ENCODE measurements at places on chromosomes 11 and 22.

- DNase-seq, result peak; percentile 52
Observed at GRCh38 chr22:42919199-42919598, 62.1 kb upstream of the ARFGAP3 start.

- no peak for DNase-seq
Observed at GRCh38 chr22:36806835-36807234, 10.0 kb downstream of the PVALB start.

- DNase-seq, result no peak
Observed at GRCh38 chr22:26103023-26103422, 66.2 kb upstream of the SEZ6L start.

DNA sequence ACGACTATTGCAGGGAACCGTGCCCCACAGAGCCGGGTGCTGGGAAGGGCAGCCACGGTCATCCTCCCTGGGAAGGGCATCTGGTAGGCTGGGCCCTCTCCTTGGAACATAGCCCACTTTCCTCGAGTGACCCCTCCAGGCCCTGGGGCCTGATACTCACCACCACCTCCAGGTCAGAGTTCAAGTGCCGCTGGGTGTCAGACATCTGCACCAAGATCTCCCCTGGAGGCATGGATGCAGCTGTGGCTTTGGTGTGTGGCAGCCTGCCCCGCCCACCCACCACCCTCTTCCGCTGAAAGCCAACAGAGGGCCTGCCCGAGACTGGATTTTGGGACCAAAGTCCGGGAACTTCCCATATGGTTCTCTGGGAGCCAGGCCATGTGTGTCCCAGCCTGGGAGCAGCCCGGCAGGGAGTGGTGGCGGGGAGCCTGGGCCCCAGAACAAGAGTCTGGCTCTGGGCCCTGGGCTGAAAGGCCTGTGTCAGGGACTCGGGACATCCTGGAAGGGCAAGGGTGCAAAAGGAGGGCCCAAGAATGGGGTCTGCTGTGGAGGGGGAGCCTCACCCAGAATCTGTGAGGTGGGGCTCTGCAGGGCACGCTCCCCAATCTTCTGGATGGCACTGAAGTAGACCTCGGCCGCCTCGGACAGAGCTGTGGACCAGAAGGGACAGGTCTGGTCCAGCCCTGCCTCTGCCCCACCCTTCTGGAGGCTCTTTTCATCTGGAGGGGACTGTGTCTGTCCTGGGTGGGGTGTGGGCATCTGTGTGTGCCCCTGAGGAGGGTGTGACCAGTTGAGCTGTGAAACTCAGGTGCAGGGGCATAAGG, 2.6 kb downstream of the BAIAP2L2 start:
- no peak for DNase-seq

GRCh38 chr11:75380716-75381420, 18.4 kb upstream of the RPS3 start:
- peak; percentile 31 for DNase-seq

DNA sequence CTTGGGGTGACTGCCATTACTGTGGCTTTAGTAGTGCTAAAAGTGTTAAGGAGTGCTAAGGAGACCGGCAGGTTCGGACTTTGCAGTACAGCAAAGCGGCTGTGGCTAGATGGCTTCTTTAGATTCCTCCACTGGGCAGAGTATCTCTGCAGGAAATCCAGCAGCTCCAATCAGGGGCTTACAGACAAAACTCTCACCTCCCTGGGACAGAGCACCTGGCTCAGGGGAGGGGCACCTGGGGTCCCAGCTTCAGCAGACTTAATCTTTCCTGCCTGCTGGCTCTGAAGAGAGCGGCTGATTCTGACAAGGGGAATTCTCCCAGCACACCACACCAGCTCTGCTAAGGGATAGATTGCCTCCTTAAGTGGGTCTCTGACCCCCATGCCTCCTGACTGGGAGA, 668.8 kb upstream of the TENM4 start:
- DNase-seq, result no peak

DNA sequence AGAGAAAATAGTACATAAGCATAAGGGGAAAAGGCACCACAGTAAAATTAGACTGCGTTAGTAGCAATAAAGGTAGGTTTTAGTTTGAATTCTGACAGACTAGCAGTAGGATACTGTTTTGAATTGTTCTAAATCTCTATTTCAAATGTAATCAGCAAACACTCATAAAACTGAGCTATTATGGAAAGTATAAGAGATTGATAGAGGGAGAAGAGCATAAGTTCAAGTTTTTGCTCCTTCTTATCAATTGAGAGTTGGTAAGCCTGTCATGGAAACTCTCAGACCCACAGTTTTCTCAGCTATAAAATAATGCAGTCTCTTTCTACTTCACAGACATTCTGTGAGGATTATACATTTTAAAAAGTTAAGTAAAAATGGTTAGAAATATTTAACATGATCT, 840.2 kb upstream of the CNTN5 start:
- DNase-seq, result no peak

- DNase-seq, result peak; percentile 81
Observed at GRCh38 chr11:12810568-12810894, 136.3 kb downstream of the TEAD1 start.

GRCh38 chr11:67024410-67024809, 1.5 kb downstream of the SYT12 start:
- peak; percentile 23 for DNase-seq

DNA sequence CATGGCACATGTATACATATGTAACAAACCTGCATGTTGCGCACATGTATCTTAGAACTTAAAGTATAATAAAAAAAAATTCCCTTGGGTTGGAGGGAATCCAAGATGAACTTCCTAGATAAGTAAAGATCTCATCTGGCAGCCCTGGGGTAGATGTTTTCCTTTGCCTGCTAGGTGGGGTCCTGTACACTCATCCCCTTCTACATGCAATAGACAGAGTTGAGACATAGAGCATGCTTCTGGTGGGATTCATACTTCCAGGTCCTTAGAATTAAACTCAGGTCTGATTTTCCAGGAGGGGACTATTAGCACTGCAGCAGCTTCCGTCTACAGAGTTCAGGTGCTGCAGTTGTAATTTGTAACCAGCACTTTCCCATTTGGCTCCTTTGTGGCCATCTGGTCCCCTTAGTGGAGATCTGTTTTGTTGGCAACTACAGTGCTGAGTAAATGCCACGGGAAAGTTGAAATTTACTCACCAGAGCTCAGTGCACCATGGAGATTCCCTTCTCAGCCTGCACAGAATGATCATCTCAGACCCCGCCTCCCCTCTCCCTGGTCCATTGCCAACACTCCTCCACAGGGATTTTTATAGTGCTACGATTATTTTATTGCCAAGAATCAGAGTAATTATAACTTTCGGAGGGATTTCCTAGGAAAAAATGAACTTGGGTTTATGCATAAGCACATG, 220.1 kb upstream of the E2F8 start:
- no peak for DNase-seq

DNA sequence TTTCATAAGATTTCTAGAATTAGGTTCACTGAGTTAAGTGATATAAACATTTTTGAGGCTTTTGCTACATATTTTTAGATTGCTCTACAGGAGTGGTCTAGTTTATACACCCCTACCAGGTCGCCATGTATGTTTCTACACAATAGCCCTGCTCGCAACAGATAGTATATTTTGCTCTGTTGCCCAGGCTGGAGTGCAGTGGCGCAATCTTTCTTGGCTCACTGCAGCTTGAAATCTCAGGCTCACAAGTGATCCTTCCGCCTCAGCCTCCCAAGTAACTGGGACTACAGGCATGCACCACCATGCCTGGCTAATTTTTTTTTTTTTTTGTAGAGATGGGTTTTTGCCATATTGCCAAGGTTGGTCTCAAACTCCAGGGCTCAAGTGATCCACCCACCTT, 10.4 kb downstream of the ZNRF3 start:
- DNase-seq, result no peak

GRCh38 chr22:40797427-40797826, 21.7 kb downstream of the SLC25A17 start:
- peak; percentile 16 for DNase-seq

DNA sequence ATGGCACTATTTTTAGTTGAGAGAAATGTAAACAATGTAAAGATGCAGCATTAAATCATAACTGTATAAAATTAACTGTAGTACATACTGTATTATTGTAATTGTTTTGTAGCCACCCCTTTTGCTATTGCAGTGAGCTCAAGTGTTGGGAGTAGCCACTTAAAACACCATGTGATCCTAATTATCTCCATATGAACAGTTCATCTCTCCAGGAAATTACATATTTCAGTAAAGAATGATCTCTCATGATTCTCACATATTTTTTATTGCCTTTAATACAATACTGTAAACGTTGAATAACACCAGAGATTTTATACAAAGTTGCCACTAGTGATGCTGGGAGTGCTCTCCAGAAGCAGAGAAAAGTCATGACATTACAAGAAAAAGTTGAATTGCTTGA, 1768.6 kb downstream of the LRRC4C start:
- DNase-seq, result no peak

DNA sequence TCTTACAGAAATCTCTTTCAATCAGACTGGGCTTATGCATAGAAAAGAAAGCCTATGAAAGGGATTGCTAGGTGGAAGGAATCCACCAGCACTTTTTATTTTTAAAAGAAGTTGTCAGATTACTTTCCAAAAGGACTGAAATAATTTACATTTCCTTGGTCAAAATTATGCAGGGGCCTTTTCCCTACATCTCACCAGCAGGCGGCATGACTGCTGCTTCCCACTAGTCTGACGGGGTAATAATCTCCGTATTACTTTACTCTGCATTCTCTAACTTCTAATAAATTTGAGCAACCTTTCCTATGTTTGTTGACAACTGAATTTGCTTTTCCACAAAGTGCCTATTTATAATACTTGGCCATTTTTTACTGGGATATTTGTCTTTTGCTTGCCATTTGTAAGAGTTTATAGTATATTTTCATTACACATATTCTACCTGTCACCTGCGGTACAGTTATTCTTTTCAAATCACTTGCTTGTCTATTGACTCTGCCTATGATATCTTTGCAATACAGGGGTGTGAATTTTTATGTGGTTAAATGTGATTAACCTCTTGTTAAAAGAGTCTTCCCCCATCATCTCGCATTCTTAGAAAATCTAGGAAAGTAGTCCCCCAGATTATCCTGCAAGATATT, 51.9 kb upstream of the USP47 start:
- peak; percentile 46 for DNase-seq

GRCh38 chr22:19079691-19080090, 42.5 kb downstream of the DGCR2 start:
- no peak for DNase-seq

Data from astrocyte of the hippocampus (primary cell).